ENCODE measurements at places on chromosomes 1 and 21.

GRCh38 chr1:167093846-167094516 lies at the start of gene STYXL2:
TSS of gene STYXL2 (plus strand) at chr1:167094075. CDS start at chr1:167094850, 775 bp downstream.
- no peak for DNase-seq

DNA sequence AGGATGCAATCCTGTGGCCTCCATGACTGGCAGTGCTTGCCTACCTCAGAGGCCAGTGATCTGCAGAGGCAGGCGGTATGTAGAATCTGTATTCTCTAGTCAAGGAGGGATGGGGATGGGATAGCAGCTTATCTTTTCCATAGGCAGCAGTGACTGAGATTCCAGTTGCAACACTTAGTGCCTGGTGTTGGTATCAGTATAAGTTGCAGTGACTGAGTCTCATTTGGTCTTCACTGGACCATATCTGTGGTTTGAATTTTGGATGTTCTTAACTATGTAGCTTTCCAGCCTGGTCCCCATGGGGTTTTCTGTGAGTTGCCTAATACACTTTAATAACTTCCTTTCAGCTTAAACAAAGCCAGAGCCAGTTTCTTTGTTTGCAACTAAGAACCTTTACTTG lies 16.5 kb downstream of the DYRK1A start:
- no peak for DNase-seq

DNA sequence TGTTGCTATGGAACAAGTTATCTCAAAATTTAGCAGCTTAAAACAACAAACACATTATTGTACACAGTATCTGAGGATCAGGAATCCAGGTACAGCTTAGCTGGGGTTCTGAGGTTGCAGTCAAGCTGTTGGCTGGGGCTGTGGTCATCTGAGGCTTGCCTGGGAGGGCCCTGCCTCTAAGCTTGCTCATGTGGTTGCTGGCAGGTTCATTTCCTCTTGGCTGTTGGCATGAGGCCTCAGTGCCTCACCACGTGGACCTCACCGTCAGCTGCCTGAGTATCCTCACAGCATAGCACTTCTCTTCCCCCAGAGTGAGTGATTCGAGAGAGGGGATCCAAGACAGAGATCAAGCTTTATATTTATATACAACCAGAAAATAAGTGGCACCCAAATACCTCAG lies 18.6 kb downstream of the NTPCR start:
- no peak for DNase-seq

DNA sequence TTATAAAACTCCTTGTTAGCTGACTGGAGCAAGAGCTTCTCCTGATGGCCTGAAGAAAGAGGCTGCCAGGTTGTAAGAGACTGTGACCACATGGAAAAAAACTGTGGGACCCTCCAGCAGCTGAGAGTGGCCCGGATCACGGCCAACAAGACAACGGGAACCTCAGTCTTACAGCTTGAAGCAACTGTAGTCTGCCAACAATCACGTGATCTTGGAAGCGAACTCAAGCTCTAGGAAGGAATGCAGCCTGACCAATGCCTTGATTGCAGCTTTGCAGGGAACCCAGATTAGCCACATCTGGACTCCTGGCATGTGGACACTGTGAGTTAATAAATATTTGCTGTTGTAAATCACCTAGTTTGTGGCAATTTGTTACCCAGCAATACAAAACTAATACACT lies 442.6 kb upstream of the PRMT6 start:
- DNase-seq = no peak

DNA sequence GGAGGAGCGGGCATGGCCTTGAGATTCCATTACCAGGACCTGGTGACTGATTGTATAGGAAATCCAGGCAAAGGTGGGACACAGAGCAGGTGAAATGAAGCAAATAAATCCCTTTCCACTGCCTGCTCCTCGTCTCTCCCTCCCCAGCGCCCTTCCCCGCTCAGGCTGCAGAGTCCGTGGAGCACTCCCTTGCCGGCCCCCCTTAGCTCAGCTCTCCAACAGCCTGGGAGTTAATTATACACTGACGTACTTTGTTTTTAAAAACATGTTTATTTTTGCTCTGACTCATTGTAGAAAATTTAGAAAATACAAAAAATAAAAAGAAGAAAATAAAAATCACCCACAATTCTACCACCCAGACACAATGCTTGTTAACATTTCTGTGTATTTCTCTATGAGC lies 61.7 kb downstream of the LGR6 start:
- no peak for DNase-seq

- no peak for DNase-seq
These were observed 41.8 kb downstream of the MRPS6 start for GRCh38 chr21:34115160-34115559.

DNA sequence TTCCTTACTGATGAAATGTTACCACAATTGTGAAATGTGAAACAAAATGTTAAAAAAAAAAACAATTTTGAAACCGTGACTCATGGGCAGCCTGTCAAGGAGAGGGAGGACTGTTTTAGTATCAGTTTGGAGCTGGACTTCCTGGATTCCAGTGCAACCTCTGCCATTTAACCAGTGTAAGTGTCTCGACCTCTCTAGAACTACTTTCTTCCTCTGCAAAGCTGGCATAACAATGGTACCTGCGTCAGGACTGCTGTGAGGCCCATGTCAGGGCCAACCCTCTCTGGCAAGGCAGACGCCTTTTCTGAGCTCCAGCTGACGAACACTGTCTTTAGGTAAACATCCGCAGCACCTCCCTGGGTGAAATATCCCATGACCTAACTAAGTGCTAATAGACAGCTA lies 20.9 kb downstream of the URB1 start:
- no peak for DNase-seq

DNA sequence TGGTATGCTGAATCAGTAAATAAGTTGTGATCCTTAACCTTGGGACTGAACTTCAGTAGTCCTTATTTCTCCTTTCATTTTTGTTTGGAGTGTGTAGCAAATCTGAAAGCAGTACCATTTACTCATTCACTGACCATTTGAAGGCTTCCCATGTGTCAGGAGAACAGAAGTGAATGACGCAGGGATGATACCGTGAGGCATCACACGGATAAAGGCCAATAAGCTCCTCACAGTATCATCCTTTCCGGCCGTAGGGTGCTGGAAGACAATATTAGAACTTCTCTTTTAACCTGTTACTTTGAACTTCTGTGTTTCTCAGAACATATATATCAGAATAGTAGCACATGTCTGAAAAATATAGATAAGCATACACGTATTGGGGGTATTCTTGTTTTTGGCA lies 21.3 kb downstream of the BACH1 start:
- peak; percentile 69 for DNase-seq

DNA sequence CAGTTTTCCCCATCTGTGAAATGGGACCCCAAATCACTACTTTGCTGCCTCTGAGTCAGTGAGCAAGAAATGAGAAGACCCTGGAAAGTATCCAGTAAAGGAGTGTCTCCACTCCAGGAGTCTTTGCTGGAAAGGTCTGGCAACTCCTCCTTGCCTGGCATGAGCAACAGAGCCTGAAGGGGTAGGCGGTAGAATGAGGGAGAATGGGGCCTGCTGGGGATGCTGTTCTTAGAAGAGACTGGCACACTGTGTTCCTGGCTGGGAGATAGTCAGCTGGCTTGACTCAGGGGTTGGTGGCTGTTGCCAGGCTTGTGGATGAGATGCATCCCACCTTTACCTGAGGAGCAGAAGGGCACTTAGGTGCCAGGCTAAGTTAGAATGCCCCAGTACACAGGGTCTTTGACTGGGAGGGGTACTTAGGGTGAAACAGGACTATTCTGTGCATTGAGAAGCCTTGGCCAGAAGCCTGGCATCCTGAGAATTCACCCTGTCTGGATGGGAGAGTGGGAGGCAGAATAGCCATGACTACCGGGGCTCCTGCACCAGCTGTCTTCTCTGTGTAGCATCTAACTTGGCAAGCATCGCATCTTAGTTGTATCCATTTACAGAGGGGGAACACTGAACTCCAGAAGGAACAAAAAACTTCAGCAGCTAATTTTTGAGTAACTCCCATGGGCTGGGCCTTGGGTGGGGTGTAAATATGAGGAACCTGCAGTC lies 2.5 kb downstream of the MFSD2A start:
- DNase-seq = no peak

DNA sequence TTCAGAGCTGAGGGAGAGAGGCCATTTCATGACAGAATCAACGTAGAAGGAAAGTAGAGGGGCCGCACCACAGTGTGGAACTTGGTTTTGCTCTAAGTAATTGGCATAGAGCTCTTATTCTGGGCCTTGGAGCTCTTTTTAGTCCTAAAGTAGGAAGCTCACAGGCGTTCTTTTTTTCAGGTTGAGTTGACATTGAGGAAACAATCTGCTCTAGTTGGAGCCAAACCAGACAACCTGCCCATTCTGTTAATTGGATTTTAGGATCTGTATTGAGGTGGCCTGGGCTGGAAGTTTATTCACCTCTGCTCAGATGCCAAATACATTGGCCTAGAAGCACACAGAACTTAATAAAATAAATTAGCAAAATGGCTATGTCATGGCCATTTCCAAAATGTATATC lies 1093.9 kb downstream of the ADGRL2 start:
- no peak for DNase-seq

DNA sequence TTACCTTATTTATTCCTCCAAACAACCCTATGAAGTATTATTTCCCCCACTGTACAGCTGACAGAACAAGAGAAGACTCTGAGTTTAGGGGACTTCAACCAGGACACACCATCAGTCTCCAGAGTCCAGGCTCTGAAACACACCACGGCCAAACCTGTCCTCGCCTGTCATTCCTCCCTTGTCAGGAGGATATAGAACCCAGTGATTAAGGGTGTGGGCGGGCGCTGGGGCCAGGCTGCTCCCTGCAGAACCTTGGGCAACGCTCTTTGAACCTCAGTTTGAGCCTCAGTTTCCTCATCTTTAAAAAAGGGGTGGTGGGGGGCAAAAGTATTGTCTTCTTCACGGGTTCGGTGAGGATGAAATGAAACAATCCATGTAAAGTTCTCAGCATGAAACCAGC lies 9.4 kb upstream of the CEP85 start:
- DNase-seq = no peak

- peak; percentile 6 for DNase-seq
These were observed 761 bp downstream of the TNNT2 start for GRCh38 chr1:201376464-201377374.

GRCh38 chr21:42537106-42537742 lies 23.6 kb downstream of the SLC37A1 start:
- no peak for DNase-seq

GRCh38 chr1:157230500-157230899 lies 92.3 kb upstream of the ETV3 start:
- DNase-seq = no peak

DNA sequence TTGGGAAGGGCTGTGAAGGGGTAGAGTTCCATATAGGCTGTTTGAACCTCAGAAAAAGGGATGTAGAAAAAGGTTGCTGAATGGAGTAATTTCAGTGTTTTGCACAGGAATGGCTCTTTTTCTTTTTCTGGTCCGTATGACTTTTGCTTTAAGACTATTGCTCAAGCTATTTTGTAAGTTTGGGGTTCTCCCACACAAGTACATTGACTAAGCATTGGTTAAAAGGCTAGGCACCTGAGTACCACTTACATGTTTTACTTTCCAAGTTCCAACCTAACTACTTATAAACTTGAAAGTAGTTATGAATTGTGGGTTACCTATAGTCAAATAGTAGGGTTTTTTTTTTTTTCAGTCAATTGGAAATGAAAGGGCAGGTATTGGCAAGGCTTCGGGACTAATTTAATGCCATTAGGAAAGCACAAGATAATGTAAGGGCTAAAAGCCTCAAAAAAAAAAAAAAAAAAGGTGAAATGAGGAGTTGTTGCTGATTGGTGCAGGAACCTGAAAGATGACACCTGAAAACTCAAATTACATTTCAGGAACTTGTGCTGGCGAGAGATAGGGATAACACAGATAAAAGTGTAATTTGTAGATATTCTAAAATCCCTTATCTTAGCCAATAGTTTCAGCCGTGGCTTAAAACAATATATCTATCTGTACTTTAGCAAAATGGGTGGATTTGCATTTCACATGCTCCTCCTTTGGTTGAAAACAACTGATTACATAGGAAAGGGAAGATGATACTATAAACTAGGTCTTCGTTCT lies 209.5 kb downstream of the RPS6KC1 start:
- DNase-seq = no peak

GRCh38 chr1:246532519-246532918 lies 25.4 kb upstream of the SMYD3 start:
- no peak for DNase-seq

DNA sequence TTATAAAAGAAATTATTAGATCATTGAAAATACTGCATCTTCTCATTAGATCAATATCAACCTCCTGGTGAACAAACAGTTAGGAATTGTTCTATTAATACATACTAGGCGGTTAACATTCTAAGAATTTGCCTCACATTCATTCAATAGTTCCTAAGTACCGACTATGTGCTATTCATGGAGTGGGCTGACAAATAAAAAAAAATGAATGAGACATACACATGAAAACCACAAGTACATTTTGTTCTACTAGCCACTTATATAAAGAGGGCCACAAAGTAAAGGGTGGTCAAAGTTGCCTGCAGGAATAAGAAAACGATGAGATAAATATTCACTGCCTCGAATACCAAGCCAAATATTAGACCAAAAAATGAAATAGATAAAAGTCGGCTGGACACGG lies 294.4 kb downstream of the SDCCAG8 start:
- no peak for DNase-seq

GRCh38 chr1:9901148-9902059 lies 8.7 kb downstream of the CTNNBIP1 start:
- DNase-seq = peak; percentile 14

DNA sequence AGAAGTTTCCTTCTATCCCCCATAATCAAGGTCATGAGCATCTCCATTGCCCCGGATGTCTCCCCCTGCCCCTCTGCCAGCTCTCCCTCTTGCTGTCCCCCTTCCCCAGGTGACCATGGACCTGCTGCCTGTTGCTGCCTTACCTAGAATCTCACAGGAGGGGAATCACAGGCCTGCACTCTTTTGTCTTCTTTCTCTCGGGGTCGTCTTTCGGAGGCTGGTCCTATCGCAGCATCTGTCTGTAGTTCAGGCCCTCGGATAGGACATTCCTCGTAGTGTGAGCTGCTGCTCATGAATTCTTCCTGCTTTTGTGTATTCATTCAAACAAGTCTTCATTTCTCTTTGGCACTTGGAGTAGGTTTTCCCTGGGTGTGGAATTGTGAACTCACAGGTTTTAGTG lies 39.9 kb upstream of the ACTRT2 start:
- DNase-seq = no peak

GRCh38 chr1:13722808-13723360 lies 22.9 kb downstream of the PRDM2 start:
- no peak for DNase-seq

GRCh38 chr1:154975409-154976059 lies 1.1 kb downstream of the CKS1B start:
- DNase-seq = peak; percentile 61

- DNase-seq = no peak
These were observed 6.8 kb downstream of the AKIRIN1 start for GRCh38 chr1:38997901-38998190.

- no peak for DNase-seq
These were observed 49.0 kb downstream of the TOMM20 start for GRCh38 chr1:235079443-235080296.

GRCh38 chr1:45272913-45273371 lies 53.8 kb upstream of the HPDL start:
- DNase-seq = no peak

GRCh38 chr1:75707191-75707590 lies 17.3 kb upstream of the ACADM start:
- no peak for DNase-seq

- DNase-seq = no peak
These were observed 76.0 kb upstream of the ATF3 start for GRCh38 chr1:212532469-212533147.

Measured in hematopoietic multipotent progenitor cell treated with erythropoietin and hydrocortisone succinate and interleukin-3 and kit ligand, for 15 days (in vitro differentiated cells).